PC-9 (cell line): ENCODE measurements at places on chromosomes 2 and 18. TPM values are rescaled to one million over a fixed set of nuclear protein-coding genes. Genes with fewer than 3 reads are reported as not detected.

ANKAR gene
- total RNA-seq: 3.6 and 4.4 TPM in 2 replicates

PAIP2B gene
- total RNA-seq: 5.4 and 6.1 TPM in 2 replicates

VAMP5 gene
- 7.2 and 7.4 TPM in 2 replicates for total RNA-seq

REG3A gene
- not detected in 2 replicates for total RNA-seq

SLC4A5 gene
- 1.2 TPM in 1 of 2 replicates, not detected in the other for total RNA-seq

TIA1 gene
- 104 and 121 TPM in 2 replicates for total RNA-seq

SPEG gene
- 46.8 and 55.8 TPM in 2 replicates for total RNA-seq

MTIF2 gene
- 44.6 and 52.0 TPM in 2 replicates for total RNA-seq

MC4R gene
- not detected in 2 replicates for total RNA-seq

UNC80 gene
- not detected in 2 replicates for total RNA-seq

IL1B gene
- 1.4 TPM in 2 replicates for total RNA-seq

COL6A3 gene
- total RNA-seq: 0.57 and 0.75 TPM in 2 replicates

EFHD1 gene
- total RNA-seq: 10.6 and 15.0 TPM in 2 replicates

KCNG2 gene
- total RNA-seq: not detected in 2 replicates

TLX2 gene
- 3.1 and 3.8 TPM in 2 replicates for total RNA-seq

NEU2 gene
- not detected in 2 replicates for total RNA-seq
